Activated CD4-positive, alpha-beta memory T cell treated with anti-CD3 and anti-CD28 coated beads for 36 hours (primary cell): ENCODE measurements at places on chromosomes 1 and 21.

- DNase-seq = peak; percentile 33
Measured at GRCh38 chr1:24507405-24507804, 4.8 kb downstream of the RCAN3 start.

GRCh38 chr1:36199934-36200741, 24.1 kb upstream of the THRAP3 start:
- no peak for DNase-seq

- DNase-seq = peak; percentile 83
Measured at GRCh38 chr1:221829327-221830015, 87.6 kb upstream of the DUSP10 start.

DNA sequence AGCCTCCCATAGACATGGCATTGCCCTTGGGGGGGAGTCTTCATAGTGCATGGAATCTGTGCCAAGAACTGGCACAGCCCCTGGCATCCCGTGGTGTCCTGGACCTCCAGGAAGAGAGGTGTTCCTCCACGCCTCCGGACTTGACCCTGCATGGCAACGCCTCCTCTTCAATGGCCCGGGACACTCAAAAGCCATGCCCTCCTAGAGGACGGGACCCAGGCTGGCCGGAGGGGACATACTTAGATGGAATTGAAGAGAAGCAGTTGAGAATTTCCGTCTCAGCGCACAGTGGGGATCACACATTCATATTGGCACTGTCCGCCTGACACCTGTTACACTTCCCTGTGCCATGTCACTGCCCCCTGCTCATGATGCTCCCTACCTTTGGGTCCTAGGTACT, 38.4 kb upstream of the TENT5C start:
- DNase-seq = no peak

- no peak for DNase-seq
Measured at GRCh38 chr1:54256522-54257345, 56.8 kb downstream of the MRPL37 start.
